ENCODE measurements at places on chromosomes 4 and X. TPM values are rescaled to one million over a fixed set of nuclear protein-coding genes. Genes with fewer than 3 reads are reported as not detected.
A peak's percentile ranks its signal among the peaks of the same experiment; 100 is the strongest.

DNA sequence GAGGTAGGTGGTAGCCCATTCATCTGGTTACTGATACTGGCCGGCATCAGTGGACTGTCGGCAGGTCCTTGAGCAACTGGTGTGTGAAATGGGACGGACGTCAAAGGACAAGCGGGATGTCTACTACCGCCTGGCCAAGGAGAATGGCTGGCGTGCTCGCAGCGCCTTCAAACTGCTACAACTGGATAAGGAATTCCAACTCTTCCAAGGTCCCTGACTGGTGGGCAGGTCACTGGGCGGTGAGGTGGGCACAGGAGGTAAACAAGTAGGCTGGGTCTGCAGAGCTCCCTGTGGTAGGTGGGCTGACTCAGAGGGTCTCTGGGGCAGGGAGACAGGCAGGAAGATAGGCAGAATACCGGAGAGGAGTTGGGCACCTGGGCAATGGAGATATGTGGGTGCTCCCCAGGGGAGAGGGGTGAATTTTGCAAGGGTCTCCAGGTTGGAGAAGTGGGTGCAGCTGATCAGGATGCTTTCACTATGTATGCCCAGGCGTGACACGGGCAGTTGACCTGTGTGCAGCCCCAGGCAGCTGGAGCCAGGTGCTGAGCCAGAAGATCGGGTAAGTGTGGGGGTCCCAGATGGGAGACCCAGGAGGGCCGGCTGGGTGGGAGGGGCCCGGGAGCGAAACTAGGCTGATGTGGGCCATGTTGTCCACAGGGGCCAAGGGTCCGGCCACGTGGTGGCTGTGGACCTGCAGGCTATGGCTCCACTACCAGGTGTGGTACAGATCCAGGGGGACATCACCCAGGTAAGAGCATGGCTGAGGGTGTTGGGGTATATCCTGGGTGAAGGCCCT is 2.2 kb downstream of the FTSJ1 start:
- no peak for DNase-seq

GRCh38 chr4:184103527-184104264 is 114.0 kb downstream of the ENPP6 start:
- DNase-seq: no peak

- DNase-seq: no peak
Observed at GRCh38 chr4:16759931-16760582, 138.4 kb downstream of the LDB2 start.

- no peak for DNase-seq
Observed at GRCh38 chr4:102789317-102789717, 28.5 kb upstream of the MANBA start.

DNA sequence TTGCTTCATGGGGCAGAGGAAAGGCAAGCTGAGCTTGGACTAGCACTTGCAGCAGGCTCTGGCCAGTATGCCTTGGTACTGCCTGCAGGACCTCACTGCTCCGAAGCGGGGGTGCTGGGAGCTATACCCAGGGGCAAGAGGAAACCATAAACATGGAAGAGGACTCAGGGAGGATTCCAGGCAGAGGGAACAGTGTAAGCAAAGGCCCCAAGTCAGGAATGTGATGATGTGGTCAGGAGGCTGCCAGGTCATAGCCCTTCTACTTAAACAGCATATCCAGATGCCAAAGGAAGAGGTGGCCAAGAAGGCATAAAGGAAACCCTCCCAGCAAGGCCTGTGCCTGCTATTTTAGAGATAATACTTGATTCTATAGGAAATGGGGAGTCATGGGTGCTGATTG is 31.1 kb downstream of the RAB40AL start:
- no peak for DNase-seq

DNA sequence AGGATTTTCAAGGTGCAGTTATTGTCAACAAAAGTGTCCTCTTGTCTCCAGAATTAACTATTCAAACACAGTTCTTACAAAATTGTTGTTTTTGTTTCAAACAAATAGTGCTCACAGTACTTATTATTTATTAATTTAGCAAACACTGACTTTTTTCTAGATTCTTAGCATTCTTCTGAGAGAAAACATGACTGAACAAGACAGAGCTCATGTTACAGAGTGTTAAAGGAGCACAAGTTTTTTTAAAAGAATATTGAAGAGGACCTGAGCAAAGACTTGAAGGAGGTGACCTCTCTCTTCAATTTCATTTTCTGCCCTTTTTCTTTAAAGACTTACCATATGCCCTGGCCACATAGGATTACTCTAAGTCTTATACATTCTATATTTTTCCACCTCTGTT is 2220.3 kb upstream of the AGA start:
- DNase-seq: no peak

DNA sequence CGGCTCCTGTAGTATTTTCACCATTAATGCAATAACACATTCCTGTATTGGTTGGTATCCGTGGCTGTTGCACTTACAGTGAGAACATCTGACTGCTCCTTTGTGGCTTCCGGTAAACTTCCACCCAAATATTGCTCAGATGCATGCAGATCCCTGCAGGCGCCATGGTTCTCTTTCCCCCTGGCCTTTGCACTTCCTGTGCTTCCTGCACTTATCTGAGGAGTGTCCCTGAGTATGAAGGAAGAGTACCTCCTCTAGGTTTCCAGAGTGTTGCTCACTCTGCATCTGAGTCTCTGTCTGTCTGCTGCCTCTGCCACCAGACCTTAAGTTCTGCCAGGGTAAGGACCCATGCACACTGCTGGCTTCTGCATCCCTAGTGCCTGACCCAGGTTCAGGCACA is 117.2 kb upstream of the SLC34A2 start:
- DNase-seq: no peak

GRCh38 chr4:118981839-118982381 is 93.3 kb downstream of the SYNPO2 start:
- DNase-seq: peak; percentile 56

DNA sequence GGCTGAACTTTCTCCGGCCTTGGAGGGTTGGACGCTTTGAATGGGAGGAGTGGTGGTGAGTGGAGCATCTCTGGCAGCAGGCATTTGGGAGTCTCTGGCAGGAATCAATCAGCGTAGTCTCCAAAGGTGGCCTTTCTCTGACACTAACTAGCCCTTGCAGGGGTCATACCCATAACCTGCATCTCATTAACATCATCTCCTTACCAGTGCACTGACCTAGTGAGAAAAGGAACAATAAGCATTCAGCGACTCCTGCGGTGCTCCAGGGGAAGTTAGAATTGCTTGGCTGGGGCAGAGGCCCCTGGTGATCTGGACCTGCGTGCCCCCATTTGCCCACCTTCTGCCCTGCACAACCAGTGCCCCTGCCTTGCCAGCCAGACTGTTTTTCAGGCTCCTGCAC is 161.9 kb downstream of the PTTG2 start:
- DNase-seq: no peak

DOK7 gene
- not detected for total RNA-seq

GRCh38 chrX:17440258-17440657 is 65.3 kb downstream of the NHS start:
- DNase-seq: no peak

ARL13A gene
- total RNA-seq: not detected

GRCh38 chr4:15769202-15769601 is 8.9 kb upstream of the CD38 start:
- DNase-seq: no peak

DNA sequence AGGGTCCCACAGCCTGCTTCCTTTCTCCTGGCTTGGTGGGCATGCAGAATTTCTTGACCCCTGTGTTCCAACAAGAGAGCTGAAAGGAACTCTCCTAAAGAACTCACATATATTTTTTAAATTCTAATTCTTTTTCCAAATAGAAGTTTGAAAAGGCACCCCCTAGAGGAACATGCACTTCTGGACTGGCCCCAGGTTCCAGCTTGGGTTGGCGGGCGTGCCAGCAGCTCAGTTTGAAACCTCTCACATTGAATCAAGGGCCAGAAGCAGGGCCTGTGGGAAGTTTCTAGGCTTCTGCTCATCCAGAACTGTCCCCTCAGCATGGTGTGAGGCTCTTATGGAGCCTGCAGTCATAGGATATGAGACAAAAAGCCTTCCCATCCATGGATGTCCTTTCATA is 132.6 kb downstream of the ATG4A start:
- no peak for DNase-seq

SOX3 gene
- 38.9 TPM for total RNA-seq

TBC1D19 gene
- 3.5 TPM for total RNA-seq

VCX2 gene
- total RNA-seq: not detected

- DNase-seq: no peak
Observed at GRCh38 chr4:159201168-159201567, 98.3 kb downstream of the RAPGEF2 start.

GRCh38 chr4:185700630-185701029 is 111.4 kb downstream of the SORBS2 start:
- no peak for DNase-seq

LONRF3 gene
- total RNA-seq: 0.11 TPM

TLR2 gene
- 1.5 TPM for total RNA-seq

- DNase-seq: peak; percentile 66
Observed at GRCh38 chr4:57426779-57427395, 316.7 kb upstream of the IGFBP7 start.

GPC3 gene
- 71.9 TPM for total RNA-seq

GRCh38 chr4:72375073-72375736 is 193.8 kb downstream of the ADAMTS3 start:
- no peak for DNase-seq

DNA sequence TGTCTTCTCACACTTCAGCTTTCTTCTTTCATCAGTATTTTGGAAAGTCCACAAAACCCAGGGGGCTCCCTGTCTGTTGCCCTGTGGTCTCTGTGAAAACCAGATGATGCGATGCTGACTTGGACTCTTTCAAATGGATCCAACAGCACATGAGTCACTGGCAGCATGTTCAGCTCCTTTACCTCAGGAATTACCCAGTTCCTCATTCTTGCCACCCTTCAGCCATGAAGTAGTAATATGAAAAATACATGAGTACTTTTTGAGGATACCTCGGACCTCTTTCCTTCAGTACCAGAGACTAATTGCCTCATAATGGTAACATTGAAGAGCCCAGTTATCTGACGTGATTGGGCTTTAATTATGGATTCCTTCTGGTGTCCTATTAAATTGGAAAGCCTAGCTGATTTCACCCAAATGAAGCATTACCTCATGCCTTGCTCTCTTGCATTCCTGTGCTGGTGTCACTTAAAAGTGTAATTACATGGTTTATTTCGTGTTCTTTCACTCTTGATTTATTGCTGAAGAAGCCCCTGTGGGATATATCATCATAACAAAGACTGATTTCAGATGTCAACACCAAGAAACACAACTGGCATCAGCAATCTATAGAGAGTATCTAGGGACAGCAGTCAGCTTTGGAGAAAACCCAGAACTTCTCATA is 63.4 kb downstream of the NFKB1 start:
- DNase-seq: no peak

VGLL1 gene
- not detected for total RNA-seq

WDR17 gene
- 3.3 TPM for total RNA-seq

DNA sequence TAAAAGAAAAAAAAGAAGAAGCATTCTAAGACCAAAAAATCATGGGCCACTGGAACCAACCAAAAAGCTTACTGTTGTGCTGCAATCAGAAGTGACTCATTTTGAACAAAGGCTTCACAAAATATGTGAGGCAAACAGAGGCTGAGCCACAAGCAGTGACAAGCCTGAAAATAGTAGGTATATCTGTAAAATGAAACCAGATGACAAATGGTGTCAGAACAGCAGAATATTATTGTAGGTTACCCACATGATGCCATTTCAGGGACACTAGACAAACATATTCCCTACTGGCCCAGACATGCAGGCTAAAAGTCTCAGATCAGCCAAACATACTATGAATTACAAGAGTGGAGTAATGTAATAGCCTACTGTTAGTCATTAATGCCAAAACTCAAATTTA is 1301.8 kb upstream of the DIAPH2 start:
- no peak for DNase-seq

- DNase-seq: no peak
Observed at GRCh38 chr4:182338063-182338462, 94.9 kb downstream of the TENM3 start.

- no peak for DNase-seq
Observed at GRCh38 chr4:53575552-53575951, 15.7 kb downstream of the LNX1 start.

GRCh38 chr4:52883707-52884669 is 21.9 kb downstream of the RASL11B start:
- DNase-seq: no peak

DNA sequence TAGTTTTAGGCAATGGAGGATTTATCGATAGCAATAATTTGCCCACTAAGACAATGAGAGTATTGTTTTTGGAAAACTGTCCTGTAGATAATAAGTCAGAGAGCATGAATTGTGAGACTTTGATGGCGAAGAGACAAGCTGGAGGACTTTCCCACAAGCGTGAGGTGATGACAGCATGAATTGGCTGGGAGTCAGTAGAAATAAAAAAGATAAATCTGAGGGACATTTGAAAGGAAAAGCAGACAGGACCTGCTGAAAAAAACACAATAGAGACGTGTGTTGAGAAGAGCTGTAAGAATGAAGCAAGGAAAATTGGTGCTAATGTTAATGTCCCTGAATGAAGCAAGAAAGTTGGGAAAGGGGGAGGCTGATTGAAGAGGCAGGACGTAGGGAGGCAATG is 233.5 kb downstream of the DCTD start:
- DNase-seq: no peak

ATP2B3 gene
- 0.19 TPM for total RNA-seq

- DNase-seq: no peak
Observed at GRCh38 chr4:3802571-3803474, 36.6 kb downstream of the ADRA2C start.

GRCh38 chrX:131837325-131837724 is 185.8 kb upstream of the STK26 start:
- DNase-seq: no peak

DNA sequence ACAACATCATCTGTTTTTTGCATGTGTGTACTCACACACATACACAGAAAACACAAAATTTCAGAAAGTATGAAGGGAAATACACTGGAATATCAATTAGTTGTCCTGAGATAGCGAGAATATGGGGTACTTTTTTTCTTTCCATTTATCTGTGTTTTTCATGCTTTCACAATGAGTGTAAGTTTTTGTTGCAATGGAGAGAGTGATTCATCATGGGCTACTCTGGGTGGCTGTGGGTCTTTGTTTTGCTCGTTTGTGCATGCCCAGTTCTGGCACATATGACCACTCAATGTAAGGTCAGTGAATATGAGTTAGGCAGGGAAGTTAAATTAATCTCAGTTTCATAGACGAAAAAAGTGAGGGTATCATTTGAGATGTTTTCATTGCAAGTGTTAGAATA is 26.9 kb downstream of the XK start:
- DNase-seq: no peak

ZNF718 gene
- 19.5 TPM for total RNA-seq

TMEM192 gene
- 10.9 TPM for total RNA-seq

- DNase-seq: no peak
Observed at GRCh38 chr4:186852073-186852420, 128.4 kb upstream of the FAT1 start.

NALF2 gene
- total RNA-seq: 16.1 TPM
